CD4-positive, alpha-beta memory T cell (primary cell): ENCODE measurements at places on chromosomes 4 and X. TPM values are rescaled to one million over a fixed set of nuclear protein-coding genes. Genes with fewer than 3 reads are reported as not detected.

GRCh38 chr4:185738038-185738552 lies 73.9 kb downstream of the SORBS2 start:
- no peak for DNase-seq

GRCh38 chrX:63675716-63676115 lies 109.3 kb downstream of the ARHGEF9 start:
- DNase-seq, result no peak

DNA sequence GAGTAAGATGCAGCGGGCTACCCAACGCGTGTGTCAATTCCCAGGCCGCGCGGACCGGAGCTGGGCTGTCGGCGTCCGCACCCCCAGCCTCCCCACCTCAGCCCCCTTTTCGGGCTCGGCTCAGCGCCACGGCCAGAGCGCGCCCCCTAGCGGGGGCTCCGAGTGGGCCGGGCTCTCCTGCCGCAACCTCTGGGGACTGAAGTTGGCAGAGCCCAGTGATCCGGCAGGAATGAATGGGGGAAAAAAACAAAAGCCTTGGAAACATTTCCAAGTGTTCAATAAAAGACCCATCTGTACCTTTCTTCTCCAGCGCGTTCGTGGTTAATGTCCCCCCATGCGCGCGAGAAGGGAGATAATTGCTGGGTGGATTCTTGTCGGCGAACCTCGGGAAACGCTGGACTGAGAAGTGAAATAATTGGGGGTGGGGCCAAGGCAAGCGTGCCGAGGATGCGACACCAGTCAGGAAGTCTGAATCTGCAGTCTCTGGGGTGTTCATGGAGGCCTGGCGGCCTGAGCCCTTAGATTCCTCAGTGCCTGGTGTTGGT lies 5.2 kb upstream of the ARX start:
- no peak for DNase-seq

DNA sequence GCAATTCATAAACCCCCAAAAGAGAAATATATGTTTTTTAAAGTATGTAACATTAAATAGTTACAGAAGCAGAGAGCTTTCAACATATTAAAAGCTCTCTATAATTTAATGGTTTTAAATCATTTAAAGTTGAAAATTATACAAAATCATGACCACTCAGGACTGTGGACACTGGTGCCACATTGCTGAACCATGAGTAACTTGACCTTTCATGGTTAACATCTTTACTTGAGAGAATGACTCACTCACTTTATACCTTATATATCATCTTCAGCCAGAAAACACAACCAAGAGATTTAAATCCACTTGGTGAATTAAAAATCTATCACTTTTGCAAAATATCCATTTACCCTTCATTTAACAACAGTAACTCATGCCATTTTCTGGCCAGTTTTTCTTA lies 584.3 kb upstream of the SMIM31 start:
- DNase-seq, result no peak

GRCh38 chr4:138405934-138406567 lies 163.9 kb upstream of the SLC7A11 start:
- DNase-seq, result no peak

DNA sequence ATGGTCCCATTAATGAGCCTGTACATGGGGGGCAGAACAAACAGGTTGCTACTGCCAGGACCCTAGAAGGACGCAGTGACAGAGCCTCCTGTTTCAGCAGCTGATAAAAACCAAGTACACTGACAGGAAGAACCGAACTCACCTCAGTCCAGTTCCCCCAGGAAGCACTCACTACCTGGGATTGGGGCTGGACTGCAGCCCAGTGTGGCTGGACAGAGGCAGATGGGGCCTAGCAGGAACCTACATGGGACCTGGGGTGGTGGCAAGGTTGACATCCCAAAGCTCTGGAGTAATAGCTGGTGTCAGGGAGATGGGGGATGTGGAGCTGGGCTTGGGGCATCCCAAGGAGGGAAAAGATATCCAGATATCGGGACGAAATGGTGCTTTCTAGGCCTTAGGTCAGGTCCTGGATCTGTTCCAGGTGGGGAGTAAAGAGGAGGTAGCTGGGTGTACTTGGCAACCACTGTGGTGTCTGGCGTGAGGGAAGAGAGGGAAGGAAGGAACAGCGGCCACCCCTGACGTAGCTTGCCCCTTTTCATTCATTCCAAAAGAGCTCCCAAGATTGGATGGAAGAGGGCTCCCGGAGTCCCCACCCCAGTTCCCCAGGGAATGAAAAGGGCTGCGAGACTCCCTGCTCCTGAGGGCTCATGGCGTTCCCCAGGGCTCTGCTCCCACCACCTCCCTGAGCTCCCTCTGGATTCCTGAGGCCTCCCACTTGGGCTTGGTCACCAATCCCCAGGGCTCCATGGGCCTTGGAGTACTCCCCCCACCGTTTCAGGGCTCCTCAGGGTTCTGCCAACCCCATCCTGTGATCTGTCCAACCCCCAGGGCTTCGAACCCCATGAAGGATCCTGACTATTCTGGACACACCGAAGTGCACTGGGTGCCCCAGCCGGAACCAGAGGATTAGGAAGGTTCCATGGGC lies 4.5 kb downstream of the EMD start:
- DNase-seq, result peak; percentile 9

DNA sequence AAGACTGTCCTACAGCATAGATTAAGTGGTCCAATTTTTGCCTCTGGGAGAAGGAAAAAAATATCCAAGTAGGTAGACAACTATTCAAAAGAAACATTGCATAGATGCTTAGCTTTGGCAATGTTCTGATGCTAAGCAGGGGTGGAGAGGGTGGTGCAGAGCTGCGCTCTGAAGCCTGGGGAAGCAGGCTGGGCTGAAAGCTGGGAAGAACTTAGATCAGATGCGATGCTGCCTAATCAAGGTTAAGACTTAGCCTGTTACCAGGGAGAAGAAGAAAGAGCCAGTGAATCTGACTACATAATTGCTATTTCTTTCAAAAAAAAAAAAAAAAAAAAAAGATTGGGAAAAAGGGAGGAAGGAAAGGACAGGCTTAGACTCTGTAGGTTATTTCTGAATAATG lies 89.0 kb upstream of the SCOC start:
- DNase-seq, result no peak

GRCh38 chrX:134649770-134650169 lies 8.5 kb downstream of the PLAC1 start:
- no peak for DNase-seq

GRCh38 chr4:147714575-147715401 lies 17.1 kb upstream of the ARHGAP10 start:
- DNase-seq, result no peak

DNA sequence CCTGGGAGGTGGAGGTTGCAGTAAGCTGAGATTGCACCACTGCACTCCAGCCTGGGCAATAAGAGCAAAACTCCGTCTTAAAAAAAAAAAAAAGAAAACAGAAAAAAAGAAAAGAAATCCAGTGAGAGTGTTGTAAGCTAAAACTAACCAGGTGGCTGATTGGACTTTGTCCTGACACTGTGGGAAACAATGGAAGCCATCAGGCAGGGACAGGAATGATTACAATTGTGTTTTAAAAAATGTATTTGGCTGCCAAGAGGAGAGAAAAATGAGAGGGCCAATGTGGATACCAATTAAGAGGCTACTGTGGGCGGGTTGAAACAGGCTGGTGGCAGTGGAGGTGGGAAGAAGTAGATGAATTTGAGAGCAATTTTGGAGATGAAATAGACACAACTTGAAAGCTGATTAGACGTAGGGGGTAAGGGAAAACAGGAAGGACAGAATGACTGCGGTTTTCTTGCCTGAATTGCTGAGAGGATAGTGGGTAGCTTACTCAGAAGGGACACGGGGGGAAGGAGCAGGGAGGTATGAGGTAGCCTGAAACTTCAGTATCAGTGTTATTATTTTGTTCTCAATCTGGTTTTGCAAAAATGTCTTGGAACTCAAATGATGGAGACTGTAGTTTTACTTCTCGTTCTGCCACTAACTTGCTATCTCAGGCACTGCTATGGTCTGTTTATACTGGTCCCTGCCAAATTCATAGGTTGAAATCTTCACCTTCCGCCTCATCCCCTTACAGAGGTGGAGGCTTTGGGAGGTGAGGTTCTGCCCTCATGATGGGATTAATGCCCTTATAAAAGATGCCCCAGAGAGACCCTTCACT lies 45.6 kb upstream of the CHRNA9 start:
- peak; percentile 43 for DNase-seq

DNA sequence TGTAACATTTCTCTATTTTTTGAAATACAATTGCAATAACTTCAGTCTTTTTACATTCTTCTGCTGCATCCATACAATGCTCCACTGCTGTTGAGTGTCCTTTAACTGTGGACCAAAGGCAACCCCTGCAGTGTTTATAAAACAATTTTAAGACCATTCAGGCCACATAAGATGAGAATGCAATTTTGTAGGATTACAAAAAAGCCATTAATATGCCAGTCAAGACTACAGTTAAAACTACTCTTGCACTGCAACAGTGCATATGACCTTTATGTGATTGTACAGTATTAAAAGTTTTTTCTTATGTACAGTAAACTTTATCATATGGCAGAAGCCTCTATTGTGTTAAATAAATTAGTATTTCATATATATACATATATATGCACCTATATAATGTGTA lies 55.7 kb upstream of the ATOH1 start:
- no peak for DNase-seq

DNA sequence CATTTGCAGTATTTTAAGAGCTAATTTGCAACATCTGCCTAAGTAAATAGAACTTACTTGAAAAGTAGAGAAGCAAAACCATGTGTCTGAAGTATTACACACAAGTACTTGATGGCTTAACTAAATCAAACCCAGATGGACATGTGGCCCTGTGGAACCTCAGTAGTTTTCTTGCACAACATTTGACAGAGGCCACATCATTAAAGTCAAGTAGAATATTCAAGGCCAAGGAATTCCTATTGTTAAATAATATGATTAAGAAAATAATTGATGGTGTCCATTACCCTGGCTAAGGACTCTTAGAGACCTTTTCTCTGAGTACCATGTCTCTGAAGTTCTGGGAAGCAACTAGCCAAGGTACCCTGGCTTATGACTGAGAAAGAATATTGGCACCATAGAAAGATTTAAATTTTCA lies 135.4 kb upstream of the OTUD4 start:
- DNase-seq, result no peak

DNA sequence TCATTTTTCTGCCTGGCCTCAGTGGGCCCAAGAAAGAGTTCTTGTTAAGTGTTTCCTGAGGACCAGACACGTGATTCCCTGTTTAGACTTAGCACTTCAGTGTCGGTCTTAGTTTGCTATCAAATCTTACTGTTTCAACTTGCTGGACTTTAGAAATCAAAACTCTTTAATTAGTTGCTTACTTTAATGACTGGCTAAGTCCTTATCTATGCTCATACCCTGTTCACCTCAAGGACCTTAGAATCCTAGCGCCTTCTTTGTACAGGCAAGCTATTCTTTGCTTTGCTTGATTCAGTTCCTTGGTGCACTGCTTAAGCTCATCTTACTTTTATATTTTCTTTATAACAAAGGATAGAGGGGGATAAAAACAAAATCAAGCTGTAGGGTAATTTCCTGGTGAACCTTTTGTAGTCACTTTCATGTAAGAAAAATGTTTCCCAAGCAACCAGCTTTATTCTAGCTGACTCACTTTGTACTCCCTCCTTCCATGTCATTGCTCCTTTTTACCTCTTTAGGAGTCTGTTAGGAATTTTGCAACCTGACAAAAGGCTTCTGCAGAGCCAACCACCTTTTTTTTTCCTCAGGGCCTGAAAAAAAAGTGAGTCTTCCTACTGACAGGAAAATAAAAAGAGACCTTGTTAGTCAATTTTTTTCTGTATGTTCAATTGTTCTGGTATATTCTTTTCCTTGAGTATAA lies 14.7 kb downstream of the WDR44 start:
- no peak for DNase-seq

DNA sequence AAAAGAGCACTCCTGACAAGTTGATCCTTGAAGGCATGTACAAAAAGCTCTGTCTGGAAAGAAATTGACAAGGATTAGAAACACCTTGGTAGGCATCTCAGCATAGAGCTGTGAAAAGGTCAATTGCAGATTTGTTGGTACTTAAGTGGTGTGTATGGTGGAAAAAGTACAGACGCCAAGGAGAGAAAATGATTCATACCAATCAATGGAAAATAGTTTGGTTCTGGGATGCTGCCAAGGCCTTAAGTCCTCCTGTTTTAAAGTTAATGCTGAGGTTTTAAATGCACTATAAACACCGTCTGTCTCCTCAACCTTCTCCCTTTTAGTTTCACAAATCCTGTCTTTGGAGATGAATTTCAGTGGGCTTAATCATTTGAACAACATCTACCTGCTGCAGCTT lies 524.1 kb downstream of the IL15 start:
- DNase-seq, result no peak

- no peak for DNase-seq
Observed at GRCh38 chr4:154569028-154569427, 6.2 kb downstream of the FGB start.

DNA sequence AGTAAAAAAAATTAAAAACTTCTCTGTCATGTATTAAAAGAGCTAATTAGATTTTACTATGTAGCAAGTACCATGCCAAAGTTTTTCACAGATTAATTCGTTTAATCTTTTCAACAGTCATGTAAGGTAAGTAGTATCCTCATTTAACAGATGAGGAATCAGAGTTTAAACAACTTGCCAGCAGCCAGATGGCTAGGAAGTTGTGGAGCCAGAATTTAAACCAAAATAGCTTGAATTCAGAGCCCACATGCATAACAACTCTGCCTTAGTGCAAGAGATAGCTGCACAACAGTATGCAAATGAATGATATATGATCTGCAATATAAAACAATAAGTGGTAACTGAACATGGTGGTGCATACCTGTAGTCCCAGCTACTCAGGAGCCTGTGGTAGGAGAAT lies 75.3 kb downstream of the NAP1L3 start:
- DNase-seq, result no peak

GRCh38 chr4:32735856-32736590 lies 2015.9 kb downstream of the PCDH7 start:
- DNase-seq, result no peak

DNA sequence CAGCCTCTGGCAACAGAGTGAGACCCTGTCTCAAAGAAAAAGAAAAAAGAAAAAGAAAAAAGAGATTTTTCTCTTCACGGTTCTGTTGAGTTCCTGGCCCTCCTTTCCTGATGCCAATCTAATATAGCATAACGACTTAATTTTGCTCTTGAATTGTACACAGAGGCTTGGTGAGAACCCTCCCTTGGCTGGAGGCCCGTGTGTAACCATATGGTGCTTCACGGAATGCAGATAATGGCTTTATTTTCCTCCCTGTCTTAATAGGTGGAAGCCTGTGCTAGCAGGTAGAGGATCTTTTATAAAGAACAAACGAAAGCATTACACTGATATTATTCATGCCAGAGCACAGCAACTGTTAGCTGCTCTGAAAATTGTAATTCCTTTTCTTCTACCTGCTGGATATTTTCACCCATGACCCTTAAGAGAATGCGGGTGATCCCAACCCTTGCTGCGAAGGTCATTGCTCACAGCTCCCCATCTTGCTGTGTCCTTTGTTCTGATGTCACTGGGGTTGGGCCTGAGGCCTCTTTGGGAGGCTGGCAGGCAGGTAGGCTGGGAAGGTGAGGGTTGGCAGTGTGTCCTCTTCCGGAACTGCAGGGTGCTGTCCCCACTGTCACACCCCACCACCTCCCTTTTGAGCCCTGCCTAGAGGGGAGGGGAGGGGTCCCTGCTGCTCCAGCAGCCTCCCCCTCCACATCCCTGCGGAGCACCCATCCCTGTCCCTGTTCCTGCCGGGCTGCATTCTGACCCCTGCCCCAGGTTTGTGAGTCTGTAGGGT lies 83.8 kb upstream of the STOX2 start:
- DNase-seq, result no peak

MAGEA8 gene
- total RNA-seq, result not detected

P2RY10 gene
- 87.4 TPM for total RNA-seq

SETD7 gene
- 14.6 TPM for total RNA-seq

VSIG4 gene
- 1.0 TPM for total RNA-seq

MAP7D2 gene
- total RNA-seq, result 0.17 TPM

F8 gene
- total RNA-seq, result 2.4 TPM
